ENCODE measurements at places on chromosomes 3 and 15.

GRCh38 chr15:101492766-101493692 is 3.5 kb upstream of the PCSK6 start:
- no peak for DNase-seq

GRCh38 chr15:29952225-29952624 is 130.0 kb upstream of the TJP1 start:
- no peak for DNase-seq

DNA sequence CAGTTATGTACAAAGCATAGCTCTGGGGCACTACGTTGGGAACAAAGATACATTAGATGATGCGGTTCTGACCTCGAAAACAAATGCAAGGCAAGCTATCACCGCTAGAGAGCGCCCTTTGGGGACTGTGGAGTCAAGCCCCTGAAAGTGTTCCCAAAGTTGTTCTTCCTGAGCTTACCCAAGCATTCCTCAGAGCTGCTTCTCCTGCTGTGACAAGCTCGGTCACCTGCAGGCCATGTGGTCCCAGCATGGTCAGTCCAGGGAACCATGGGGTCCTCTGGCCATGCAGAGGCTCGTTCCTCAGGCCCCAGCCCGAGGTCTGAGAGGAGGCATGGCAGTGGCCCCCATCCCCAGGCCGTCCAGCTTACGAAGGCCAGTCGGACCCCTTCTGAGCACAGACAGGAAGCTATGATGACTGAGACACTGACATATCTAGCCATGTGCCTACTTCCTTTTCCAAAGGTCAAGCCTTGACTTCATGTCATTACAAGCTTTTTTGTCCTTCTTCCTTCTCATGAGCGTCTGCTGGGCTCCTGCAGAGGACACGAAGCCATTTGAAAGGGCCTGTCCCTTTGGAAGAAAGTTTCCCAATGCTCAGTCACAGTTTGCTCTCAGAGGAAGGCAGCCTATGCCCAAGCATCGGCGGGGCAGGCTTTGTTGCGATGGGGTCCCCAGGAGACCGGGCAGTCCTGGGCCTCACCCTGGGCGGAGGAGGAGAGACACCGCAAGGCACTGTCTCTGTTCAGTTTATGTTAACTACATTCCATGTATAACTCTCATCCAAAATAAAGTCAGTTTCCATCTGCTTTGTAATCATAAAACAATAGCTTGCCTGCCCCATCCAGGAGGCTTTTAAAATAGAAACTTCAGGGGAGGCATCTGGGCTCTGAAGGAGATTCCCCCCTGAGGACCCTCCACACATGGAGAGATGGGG is 79.3 kb downstream of the ATP10A start:
- DNase-seq, result peak; percentile 3

- no peak for DNase-seq
Observed at GRCh38 chr3:179336345-179336929, 11.1 kb upstream of the MFN1 start.

DNA sequence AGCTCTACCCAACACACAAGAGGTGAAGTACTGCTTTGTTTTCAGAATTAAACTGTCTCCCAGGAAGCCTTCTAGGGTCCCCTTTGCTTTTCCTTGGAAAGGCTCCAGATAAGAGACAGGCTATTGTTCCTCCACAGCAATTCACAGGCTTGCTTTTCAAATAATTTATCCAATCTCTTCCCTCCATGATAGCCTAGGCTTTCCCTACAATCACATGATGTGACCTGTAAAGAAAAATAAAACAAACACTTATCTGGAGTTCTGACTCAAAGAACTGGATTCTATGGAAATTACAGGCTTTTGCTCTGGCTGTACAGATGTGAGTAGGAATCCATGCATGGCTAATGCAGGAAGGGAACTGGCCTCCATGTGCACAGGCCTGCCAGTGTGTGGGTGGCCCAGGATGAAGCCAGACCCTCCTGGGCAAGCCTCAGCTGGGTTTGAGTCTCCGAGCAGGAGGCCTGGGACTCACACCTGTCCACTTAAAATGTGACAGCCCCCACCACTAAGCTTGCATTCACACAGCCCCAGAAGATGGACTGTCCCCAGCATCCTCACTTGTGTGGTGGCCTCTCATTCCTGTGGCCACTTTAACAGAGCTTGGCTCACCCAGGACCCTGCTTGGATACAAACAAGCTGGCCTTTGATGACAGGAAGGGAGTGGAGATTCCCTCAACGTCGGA is 75.8 kb upstream of the LEKR1 start:
- DNase-seq, result no peak

DNA sequence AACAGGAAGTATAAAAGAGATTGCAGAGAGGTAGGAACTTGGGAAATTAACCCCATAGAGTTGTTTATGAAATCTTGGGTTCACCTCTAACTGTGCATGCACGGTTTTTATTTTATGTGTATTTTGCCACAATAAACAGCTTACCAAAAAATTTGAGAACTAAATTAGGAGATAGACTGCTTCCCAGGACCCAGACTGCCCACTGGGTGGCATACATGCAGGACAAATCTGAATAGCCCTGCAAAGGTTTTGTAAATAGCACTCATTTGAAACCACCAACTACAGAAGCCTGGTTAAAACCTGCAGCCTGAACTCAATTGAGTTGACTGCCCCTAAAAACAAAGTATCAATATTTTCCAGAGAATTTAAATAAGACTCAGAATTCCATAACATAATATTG is 96.4 kb upstream of the SLCO2A1 start:
- DNase-seq, result no peak

DNA sequence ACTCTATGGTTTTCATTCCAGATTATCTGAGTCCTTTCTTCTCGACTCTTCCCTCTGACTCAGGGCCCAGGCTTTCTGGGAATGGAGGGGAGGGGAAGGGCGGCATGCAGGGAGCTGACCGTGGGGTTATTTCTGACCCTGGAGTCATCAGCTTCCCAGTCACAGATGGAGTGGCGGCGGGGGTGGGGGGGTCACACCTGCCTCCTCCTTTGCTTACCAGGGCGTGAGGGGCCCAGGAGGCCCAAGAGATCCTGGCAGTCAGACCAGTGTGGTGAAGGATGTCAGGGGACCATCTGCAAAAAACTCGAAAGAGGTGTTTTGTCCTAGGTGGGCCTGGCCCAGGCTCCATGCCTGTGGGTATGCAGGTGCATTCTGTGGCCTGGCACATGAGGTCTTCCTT is 996 bp upstream of the XIRP1 start:
- DNase-seq, result no peak

DNA sequence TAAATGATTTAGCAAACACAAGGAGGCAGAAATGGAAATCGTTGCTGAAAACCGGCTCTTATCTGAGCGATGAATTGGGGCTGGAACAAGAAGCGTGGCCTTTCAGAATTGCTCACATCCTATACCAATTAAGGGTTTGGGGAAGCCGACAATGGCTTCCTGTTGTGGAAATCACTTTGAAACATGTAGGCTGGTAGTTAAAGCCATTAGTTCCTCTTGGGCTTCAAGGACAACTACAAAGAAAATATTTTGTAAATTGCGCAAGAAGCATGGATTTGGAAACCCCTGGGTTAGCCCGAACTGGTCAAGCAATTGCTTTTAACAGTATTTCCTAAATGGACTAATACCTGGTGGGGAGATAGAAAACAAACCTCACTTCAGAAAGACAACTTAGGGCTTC is 182.4 kb downstream of the ADAMTS9 start:
- DNase-seq, result no peak

DNA sequence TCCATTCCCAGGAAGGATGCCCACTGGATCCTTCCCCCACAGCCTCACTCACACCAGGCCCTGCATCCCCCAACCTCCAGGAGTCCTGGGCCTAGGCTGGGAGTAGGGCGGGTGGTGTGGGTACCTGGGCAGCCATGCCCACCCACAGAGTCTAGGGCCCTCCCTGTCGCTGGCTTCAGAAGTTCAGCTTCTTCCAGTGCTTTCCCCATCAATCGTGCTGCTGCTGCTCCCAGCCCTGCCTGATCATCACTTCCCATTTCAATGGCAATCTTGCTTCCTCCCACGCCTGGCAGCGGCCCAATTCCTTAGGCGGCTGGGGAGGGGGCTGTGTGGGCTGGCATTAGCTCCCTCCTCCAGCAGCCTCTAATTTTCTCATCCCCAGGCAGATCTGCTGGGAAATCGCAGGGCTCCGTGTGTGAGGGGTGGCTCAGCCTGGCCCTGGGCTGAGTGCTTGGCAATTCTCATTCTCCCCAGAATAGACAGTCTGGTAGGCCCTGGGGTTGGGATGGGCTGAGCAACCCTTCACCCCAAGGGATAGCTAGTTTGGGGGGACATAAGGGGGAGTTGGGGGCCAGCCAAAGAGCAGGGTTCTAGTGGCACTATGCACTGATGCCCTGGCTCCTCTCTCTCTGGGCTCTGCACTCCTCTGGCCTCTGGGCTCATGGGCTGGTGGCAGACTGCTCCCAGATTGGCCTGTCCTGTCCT is 66.4 kb downstream of the SCN5A start:
- DNase-seq, result no peak

DNA sequence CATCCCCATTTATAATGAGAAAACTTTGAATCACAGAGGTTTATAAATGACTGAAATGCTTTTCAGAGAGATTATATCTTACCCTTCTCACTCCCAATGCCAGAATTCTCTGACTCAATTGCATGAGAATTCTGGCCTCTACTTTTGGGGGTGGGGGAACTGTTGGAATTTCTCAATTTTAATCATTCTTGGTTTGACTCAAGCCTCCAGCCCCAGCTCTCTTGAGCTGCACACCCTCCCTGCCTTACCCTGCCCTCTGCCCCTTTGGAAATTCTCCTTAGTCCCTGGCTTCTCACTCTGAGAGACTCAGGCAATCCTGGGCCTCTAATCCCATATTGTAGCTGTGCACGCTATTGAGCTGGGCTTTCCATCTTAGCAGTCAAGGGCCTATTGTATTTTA is 44.2 kb downstream of the ZNF589 start:
- DNase-seq, result no peak

DNA sequence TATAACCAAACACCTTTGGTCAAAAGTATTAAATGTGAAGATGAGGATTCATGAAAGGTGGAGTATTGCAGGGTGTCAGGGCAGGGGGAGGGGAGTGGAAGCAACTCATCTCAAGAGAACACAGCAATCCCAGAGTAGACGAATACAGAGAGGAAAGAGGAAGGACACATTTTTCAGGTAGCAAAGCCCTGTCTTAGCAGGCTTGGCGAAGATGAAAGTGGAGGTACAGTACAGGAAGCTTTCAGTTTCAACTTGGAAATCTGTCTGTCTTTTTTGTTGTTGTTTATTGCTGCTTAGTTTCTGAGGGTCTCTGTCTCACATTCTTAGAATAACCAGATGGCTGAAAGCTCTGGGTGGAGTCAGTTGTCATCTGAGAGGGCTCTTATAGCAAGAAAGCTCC is 80.8 kb upstream of the GPR149 start:
- DNase-seq, result no peak

GRCh38 chr3:69142090-69142489 is 19.7 kb upstream of the LMOD3 start:
- no peak for DNase-seq

DNA sequence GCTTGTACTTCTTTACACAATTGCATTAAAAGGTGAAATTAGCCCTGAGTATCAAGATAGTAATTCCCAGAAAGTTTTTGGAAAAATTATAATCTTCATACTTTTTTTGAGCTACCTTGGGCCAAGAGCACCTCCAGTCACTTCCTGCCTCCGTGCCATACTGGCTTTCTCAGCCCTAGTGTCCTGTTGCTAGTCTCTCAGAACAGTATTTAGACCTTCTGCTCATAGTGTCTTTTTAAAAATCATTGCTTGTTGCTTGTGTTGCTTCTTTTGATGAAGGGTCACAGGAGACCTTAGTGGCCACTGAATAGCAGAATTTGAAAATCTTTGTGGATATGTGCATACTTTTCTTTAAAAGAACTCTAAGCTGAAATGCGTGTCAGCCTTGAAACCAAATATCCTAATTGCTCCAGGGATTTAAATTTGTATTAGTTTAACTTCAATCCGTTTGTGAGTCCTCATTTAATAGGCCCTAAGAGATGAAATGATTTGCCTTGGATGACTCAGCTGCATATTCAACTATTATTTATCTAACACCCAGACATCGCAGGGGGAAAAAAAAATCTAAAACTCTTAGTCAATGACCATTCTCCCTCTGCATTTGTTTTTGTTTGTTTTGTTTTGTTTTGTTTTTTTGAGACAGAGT is 29.1 kb upstream of the LXN start:
- DNase-seq, result no peak

DNA sequence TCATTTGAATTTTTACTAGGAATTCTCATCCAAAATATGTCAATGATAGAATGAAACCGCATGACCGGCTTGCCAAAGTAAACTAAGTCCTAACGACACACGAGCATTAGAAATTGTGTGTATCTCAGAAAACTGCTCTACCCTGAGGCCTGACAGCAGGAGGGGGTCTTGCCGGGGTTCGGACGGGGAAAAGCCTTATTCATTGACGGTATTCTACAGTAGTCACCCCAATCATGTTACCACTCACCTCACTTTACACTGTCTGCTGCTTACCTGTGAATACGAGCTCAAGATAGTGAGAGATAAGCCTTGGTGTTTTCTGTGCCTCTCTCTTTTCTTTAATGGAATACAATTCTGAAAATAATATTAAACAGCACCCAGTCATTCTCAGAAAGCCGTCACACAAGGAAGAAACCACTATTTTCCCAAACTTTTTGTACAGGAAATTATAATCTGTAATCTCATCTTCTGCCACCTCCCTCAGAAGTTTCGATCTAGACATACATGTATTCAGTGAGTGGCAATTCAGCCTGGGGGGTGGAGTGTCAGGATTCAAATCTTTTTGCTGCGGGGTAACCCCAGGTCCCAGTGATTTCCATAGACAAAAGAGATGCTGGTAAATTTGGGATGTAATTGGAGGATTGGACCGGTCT is 492 bp upstream of the FAM43A start:
- no peak for DNase-seq

- DNase-seq, result no peak
Observed at GRCh38 chr3:59482684-59483083, 432.9 kb upstream of the CFAP20DC start.

DNA sequence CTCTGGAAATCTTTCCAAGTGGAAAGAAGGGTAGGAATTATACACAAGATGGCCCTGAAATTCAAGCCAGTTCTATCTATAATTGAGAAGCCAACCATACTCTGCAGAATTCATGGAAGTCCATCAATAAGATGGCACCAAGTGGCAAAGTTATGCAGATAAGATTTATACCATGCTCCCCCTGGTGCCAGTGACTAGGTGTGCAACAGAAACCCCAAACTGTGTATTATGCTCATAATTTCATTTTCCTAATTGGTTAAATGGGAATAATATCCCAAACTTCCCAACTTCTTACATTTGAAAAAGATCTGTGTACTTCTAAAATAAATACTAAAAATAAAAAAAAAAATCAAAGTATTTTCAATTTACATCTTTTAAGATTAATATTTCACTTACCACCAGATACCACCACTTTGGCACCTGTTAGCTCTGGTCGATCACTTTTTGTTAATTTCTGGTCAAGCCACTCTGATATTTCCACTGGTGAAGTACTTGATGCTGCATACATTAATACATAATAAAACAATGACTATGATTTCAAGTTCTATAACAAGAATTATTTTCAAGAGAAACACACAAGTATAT is 25.9 kb downstream of the ETFA start:
- no peak for DNase-seq

- DNase-seq, result no peak
Observed at GRCh38 chr3:185724251-185724650, 100.6 kb downstream of the IGF2BP2 start.

GRCh38 chr3:13600950-13601691 is 52.2 kb downstream of the FBLN2 start:
- no peak for DNase-seq

- no peak for DNase-seq
Observed at GRCh38 chr15:43625106-43625505, 6.5 kb upstream of the STRC start.

GRCh38 chr15:43410572-43411214 is 39.8 kb downstream of the TUBGCP4 start:
- DNase-seq, result no peak

All from bone marrow (tissue), 2 donors.